ENCODE measurements at places on chromosomes 3 and 15.

GRCh38 chr15:70852501-70853317 is 1.2 kb downstream of the LARP6 start:
- DNase-seq = no peak

- DNase-seq = peak; percentile 90
Measured at GRCh38 chr3:14508966-14509795, 31.0 kb downstream of the GRIP2 start.

DNA sequence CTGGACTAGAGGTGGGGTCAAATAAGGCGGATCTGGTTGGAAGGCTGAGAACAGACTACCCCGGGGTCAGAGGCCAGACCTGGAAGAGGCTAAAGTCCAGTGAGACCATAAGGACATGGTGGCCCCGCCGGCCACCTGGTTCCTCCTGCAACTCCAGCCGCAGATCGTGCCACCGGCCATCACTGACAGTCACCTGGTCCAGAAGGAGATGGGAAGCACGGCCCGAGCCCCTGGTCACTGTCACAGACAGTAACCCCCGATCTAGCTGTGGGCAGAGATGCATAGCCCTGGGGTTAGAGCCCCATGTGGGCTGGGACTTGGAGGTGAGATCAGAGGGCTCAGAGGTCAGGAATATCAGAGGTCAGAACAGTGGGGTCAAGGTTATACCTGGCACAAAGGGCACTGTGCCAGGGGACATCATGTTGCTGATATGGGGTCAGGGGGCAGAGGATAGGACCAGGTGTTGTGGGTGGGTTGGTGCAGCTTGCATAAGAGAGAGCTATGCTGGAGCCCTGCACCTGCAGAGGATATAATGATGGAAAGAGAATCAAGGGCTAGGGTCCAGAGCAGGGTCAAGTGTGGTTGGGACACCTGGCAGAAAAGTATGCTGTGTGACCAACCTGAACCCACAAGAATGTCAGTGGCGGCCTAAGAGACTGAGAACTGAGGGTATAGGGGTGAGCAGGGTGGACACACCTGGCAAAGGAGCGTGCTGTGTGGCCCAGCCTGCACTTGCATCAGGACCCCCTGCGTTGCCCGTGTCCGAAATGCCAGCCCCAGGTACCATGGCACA is 9.6 kb downstream of the CELSR3 start:
- no peak for DNase-seq

DNA sequence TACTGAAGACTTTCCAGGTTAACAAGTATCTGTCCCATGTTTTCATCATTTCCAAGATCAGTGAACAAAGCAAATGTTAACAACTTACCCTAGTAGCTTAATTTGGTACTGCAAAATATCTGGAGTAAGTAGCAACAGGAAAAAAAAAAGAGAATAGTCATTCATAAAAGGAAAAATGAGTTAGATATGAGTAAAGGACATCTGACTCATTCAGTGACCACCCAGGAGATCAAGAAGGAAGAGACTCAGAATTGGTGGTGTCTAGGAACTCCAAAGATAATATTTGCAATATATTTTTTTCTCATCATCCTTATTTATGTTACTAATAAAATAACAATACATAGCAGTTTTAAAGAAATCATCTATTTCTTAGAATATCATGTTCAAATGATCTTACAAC is 253.8 kb upstream of the COL8A1 start:
- DNase-seq = no peak

DNA sequence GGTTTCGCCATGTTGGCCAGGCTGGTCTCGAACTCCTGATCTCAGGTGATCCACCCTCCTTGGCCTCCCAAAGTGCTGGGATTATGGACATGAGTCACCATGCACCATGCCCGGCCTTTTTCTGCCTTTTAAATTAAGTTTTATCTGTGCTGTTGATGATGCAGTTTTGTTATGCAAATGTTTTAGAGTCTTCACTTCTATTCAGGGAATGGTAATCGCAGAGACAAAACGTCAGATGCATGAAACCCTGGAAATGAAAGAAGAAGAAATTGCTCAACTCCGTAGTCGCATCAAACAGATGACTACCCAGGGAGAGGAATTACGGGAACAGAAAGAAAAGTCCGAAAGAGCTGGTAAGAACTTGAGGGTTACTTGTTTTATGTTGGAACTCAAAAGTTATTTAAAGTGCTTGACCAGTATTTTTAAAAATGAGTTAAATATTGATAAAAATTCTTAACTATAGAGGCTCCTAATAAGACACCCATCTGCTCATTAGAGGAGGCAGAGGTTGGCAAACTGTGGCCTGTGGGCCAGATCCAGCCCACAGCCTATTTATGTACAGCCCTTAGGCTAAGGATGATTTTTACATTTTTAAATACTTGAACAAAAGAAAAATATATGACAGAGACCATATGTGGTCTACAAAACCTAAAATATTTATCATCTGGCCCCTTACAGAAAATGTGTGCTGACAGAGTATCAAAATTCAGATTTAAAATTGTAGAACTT is 127.8 kb upstream of the LRRFIP2 start:
- no peak for DNase-seq

DNA sequence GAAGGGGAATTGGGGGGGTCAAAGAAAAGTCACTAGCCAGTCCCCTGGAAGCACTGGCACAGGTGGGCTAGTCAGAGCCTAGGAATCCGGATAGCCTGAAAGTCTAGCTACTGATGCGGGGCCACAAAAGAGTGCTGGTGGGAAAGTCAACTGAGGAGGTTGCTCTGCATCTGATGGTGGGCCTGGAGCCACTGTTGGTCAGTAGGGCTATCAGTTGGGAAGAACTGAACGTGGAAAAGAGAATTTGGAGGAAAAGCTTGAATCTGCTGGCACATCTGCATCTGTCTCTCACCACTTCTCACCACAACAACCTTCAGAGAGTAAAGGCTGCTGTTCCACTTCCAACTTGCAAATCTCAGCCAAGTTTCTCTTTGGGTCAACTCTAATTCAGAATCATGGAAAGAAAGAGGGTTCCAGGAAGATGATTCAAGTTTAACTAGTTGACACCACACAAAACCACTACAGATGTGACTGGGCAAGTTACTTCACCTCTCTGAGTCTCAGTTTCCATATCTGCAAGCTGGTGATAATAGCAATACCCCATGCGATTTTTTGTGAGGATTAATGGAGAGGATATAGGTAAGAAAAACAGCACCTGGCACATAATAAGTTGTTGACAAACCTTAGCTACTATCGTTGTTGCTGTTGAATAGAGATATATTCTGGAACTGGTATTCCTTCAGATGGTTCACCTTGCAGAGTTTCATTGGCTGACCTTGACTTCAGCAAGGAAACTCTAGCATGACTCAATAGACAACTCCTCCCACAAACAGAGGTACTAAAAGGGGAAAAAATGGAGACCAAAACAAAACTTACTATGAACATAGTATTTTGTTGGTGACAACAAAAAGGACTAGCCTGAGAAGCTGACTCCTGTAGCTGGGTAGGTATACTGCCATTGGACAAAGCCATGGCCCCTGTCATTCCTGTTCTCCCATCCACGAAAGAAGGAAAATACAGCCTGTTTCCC is 280.2 kb upstream of the STT3B start:
- DNase-seq = no peak

GRCh38 chr15:75037685-75038084 is 14.3 kb downstream of the PPCDC start:
- no peak for DNase-seq

DNA sequence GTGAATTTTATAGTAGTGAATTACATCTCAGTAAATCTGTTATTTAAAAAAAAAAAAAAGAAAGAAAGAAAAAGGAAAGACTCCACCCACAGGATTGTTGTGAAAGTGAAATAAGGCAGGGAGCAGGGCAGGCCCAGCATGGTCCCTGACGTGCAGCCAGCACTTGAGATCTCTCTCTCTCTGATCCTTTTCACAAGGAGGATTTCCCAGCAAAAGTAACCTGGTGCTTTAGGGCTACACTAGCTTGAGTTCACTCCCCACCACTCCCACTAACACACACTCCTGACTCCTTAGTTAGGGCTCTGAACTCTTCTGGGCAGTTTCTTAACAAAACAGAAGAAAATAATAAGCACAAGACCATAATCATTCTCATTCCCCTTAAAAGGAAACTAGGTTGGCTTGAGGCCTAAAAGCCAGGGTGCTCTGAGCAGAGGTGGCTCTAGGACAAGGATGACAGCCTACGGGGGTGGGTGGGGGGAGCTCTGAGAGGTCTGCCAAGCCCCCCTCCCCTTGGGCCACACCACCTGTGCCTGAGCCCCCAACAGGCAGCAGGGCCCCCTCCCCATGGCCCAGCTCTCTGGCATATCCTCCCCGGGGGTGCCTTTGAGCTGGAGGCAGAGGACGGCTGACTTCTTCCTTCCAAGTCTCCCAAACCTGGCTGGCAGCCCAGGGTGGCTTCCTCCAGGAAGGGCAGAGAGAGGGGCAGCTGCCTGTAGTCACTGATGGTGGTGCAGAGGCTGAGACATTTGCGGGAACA is 856 bp downstream of the TMEM40 start:
- DNase-seq = peak; percentile 53

GRCh38 chr3:22977650-22978289 is 225.4 kb upstream of the UBE2E2 start:
- peak; percentile 23 for DNase-seq

GRCh38 chr3:3189102-3189727 is 9.7 kb upstream of the CRBN start:
- no peak for DNase-seq

DNA sequence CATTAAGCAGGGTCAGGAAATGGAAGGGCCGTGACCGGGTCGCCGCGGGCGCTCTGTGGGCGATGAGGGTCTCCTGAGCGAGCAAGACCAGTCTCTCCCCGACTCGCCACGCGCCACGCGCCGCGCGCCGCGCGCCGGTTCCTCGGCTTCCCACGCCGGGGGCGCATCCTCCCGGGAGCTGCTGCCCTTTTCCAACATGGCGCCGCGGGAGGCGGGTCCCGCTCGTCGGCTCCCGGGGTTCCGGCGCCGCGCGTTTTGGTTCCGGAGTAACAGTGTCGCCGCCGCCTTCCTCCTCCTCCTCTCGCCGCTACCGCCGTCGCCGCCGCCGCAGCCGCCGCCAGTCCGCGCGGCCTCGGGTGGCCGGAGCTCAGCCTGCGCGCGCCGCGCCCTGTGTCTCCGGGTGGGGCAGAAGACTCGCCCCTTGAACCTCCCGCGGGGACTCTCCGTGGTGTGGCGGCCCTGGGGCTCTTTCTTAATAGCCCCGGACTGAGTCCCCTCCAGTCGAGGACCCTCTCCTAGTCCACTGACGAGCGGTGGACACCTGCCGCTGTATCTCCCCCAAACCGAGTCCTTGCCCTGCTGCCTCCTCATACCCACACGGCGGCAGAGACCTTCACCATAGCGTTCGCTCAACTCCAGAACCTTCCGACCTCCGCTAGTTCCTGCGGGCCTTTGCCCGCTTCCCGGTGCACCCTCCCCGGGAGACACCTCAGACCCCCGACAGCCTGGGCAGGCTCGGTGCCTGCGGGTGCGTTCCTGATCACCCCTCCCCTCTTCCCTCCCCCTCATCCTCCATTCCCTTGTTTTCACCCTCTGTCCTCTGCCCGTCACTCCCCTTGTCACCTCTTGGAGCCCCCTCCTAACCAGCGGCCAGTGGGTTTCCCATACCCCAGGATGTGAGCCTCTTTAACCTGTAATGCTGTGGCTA is at the start of gene MAP2K5:
Gene MAP2K5, plus strand, starts transcription at position 284 of the 928 bp plus-strand sequence. Its CDS starts 633 bp downstream, at position 917.
- peak; percentile 87 for DNase-seq

DNA sequence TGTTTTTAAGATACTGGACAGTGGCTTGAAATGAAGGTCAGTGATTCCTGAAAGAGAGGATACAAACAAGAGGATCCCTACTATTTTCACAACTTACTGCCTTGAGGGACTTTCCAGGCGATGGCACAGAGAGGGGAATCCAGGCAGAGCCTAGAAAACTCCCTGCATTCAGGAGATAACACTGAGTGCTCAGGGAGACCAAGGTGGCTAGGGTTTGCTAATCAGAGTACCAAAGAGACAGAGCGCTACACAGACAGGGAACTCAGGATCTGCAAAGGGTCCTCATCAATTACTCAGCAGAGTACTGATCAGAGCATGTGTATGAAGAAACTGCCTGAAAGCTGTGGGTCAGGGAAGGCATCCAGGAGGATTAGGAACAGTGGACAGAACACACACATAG is 11.7 kb upstream of the MRPS22 start:
- no peak for DNase-seq

- no peak for DNase-seq
Measured at GRCh38 chr3:144119633-144120032, 148.0 kb downstream of the DIPK2A start.

- DNase-seq = no peak
Measured at GRCh38 chr3:11539677-11540076, 104.0 kb downstream of the VGLL4 start.

DNA sequence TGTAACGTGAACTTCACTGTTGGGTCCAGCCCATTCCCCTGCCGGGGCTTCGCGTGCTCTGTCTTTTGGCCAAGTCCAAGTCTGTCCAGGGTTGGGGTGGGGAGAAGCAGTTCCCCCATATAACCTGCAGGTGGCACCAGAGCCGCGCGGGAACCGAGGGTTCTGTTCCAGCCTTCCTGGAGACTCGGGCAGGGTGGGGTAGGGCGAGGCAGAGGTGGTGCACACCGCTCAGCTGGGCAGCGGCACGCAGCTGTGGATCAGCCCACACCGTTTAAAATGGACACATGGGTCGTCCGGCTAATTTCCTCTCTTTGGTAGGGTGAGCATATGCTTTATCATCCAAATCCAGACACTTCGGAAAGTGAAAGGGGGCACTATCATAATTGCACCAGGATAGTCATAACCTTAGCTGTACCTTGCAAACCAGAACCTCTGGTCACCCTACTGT is 118.1 kb downstream of the TBC1D2B start:
- DNase-seq = peak; percentile 79

DNA sequence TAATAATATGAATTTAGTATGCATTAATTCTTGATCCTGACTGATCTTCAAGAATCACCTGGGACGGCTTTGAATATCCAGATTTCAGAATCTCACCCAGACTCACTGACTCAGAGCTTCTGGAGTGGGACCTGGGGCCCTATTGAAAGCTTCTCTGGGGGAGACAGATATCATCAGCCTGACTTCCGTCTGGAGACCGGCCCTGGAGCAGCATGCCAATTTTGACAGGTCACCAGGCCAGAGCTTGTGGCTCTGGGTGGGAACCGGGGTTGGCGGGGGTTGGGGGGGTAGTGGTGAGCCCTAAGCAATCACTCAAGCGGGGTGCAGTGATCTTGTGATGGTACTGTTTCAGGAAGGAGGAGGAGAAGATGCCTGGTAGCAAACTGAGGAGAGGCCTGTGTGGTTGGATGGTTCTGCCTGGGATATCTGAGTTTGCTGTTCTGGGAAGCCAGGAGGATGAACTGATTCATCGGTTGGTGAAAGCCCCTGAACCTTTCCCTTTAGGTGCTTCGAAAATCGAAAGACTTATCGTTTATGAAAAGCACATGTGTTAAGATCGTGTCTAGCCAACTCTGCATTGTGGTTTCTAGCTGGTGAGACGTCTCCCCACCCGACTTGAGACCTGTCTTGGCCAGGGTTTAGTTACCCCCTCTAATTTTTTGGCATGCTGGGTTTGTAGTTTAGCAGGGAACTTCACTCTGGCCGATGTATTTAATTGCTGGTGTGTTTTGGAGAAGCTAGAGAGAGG is 263.9 kb upstream of the C2CD4B start:
- DNase-seq = no peak

Measured in GM13977 (cell line).